Stimulated activated CD8-positive, alpha-beta memory T cell treated with anti-CD3 and anti-CD28 coated beads, Interleukin-2, amount 100 ng/mL, for 1 hour (primary cell): ENCODE measurements at places on chromosomes 2 and 18.

DNA sequence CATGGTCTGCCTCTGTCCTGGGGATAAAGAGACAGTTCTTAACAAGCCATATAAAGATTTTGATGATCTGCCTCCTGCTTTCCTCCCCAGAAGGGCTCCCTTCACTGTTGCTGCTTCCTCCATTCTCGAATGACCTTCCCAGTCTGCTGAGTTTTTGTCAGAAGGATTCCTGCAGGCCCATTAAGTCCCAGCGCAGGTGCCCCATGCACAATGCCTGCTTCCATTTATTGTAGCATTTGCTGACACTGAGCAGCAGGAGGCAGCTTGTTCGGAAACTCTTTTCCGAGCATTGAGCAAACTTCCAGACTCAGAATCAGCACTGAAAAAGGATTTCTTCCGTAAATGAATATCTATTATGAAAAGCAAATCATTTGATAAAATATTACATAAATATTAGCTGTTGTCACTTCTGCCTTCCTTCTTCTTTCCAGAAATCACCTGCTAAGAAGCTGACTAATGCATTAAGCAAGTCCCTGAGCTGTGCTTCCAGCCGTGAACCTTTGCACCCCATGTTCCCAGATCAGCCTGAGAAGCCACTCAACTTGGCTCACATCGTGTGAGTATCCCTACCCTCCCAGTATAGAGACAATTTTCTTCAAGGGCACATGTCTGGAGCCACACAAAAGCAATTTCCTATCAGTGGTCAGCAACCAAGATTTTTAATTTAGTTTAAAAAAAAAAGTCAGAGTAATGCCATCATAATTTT lies 110.4 kb downstream of the DTNA start:
- DNase-seq = no peak

DNA sequence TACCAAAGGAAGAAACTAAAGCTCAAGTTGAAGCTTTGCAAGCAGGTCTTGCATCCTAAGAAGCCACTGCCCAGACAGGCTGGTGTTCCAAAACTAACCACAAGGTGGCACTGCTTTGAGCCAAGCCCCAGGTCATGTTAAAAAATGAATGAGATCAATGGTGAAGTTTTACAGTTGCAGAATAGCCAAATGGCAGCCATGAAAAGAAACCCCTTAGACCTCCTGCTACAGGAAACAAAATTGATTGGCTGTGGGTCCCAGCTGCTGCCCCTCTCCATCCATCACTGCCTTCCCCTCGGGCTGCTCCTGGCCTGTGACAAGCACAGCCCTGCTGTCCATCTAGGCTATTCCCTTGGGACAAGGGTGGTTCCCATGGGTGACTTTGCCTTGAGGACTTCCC lies 20.7 kb upstream of the MREG start:
- peak; percentile 59 for DNase-seq

DNA sequence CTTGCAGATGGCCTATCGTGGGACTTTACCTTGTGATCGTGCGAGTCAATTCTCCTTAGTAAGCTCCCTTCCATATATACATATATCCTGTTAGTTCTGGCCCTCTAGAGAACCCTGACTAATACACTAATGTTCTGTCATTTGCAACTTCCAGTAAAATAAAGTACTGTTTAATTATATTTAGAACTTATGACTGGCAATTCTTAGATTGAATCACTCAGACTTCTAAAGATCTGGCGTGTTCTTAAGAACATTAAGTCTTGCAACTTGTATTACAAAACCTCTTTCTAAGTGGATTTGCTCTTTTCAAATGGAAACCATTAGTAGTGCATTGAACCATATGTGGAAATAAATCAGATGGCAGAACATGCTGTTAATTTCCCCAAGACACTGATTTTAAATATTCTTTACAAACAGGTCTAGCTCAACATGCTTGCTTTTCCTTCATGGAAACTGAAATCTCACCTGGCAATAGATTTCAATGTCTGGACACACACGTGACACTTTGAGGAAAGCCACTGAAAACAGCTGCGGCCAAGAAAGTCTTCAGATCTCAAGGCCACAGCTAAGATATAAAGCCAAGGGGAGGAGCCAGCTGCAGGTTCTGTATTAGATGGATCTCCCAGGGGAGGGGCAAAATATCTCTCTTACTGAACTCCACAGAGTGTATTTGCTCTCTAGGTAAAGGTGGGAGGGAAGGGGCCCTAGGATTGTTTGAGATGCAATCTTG lies 50.6 kb downstream of the PMAIP1 start:
- DNase-seq = no peak

DNA sequence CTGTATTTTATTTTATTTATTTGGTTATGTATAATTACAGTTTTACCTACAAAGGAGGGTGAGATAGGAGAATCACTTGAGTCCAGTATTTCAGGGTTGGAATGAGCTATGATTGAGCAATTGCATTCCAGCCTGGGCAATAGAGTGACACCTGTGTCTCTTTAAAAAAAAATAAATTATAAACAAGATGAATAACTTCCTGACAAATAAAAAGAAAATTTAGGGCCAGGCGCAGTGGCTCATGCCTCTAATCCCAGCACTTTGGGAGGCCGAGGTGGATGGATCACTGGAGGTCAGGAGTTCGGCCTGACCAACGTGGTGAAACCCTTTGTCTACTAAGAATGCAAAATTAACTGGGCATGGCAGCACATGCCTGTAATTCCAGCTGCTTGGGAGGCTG lies 17.3 kb downstream of the MTA3 start:
- DNase-seq = no peak

- DNase-seq = peak; percentile 32
Measured at GRCh38 chr2:12416600-12416999, 300.1 kb upstream of the TRIB2 start.

GRCh38 chr18:58174285-58174684 lies 130.3 kb downstream of the NEDD4L start:
- DNase-seq = no peak

GRCh38 chr2:54907663-54908062 lies 142.6 kb downstream of the RTN4 start:
- no peak for DNase-seq

- DNase-seq = no peak
Measured at GRCh38 chr2:237190966-237191713, 105.5 kb downstream of the COPS8 start.

- no peak for DNase-seq
Measured at GRCh38 chr18:43526426-43527145, 249.3 kb upstream of the SYT4 start.

GRCh38 chr2:149002891-149003740 lies 35.4 kb upstream of the LYPD6B start:
- DNase-seq = no peak

DNA sequence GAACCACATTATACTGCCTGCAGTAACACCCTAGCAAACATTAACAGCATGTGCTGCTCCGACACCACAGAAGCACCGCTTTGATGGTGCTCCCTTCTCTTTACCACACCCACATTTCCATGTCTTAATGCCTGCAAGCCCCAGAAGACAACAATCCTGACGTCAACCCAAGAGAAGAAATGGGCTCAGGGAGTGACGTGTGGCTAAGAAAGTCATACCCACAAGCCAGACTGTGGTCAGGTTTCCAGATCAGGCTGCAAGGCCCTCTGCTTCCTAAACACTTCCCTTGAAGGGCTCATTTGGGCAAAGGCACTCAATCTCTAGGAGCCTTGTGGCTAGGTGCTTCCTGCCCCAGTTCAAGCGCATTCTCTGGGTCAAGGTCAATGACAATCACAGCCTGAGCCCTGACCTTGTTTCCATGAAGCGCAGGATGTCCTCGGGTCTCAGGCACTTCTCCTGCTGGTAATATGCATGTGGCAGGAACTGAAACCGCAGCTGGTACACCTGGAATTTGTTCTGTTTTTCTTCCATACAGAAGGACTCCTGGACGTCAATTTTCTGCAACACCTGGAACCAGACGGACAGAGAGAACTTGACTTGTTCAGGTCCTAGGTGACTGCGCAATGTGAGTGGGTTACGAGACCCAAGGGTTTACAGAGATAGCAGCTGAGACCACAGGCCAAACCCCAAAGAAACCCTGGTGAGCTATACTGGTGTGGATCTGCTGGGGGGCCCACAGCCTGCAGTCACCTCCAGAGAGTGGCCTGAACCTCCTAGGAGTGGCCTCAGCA lies 67.2 kb downstream of the POLR1A start:
- peak; percentile 40 for DNase-seq

DNA sequence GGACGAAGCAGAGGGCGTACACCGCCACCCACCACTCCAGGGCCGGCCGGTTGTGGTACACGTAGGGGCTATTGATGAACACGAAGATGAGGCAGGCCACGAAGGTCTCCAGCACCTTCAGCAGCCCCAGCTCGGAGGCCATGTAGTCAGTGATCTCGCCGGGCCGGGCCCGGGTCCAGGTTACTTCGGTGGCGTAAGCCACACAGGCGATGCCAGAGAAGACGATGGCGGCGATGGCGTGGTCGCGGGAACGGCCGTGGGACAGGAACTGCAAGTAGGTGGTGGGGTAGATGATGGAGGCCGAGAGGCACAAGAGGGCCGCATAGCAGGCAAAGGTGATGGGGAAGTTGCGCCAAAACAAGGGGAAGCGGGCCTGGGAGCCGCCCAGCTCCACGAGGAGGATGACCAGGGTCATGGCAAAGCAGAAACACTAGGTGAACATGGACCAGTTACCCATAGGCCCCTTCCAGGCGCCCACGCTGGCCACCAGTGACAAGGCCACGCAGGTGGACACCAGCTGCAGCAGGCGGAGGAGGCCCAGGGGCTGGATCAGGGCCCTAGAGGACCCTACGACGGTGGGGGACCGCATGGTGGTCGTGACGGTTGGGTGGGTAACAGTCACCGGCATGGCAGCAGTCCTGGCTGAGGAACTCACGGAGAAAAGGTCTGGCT lies 128.4 kb upstream of the FAM98A start:
- no peak for DNase-seq

DNA sequence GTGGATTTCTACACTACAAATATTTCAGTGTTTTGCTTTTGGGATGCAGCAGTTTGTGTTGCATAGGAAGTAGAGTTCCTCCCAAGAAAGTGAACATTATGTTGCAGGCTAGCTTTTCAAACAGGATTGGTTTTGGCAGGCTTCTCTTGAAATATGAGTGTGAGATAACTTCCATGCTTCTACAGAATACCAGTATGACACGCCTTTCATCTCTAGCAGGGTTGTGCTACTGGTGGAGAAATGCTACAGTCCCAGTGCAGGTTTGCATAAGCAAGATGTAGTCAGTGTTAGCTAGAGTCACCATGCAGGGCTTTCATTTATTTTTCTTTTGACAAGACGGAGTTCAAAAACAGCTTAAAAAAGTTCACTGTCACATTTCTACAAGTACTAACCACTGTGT lies 17.1 kb upstream of the CAVIN2 start:
- no peak for DNase-seq

- no peak for DNase-seq
Measured at GRCh38 chr2:57892920-57893319, 153.7 kb upstream of the VRK2 start.

- DNase-seq = no peak
Measured at GRCh38 chr2:4507661-4508060, 804.3 kb downstream of the DCDC2C start.

- DNase-seq = no peak
Measured at GRCh38 chr18:21115519-21116411, 4.2 kb upstream of the ROCK1 start.

DNA sequence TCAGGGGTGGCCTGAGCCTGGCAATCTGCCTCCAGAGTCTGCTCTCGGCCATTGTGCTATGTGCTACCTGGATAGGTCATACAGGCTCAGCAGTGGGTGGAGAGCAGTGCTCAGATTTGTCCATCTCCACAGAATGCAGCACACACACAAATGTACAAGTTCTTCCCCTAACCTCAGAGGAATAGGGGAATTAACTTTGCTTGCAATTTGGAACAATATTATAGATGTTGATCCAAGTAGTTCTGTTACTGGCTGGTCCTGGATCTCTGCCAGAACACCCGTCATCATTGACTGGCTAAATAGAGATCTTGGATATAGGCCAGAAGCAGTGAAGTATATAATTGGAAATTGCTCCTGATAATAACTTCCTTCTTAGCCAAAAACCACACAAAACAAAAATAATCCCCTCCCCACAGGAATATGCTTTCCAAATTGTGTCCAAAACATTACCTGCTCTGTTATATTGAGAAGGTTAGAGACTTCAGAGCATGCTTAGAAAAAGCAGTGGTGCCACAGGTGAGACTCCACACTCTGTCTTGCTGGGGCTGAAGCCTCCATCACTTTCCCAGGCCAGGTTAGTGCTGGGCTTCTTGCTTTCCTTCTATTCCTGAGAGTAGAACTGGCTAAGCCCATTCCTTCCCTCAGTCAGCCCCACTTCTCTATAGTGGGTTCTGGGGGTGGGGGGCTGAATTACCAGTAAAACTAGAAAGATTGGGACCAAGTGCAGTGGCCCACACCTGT lies 38.8 kb downstream of the NCAPH start:
- no peak for DNase-seq

- DNase-seq = no peak
Measured at GRCh38 chr2:237333748-237334147, 80.2 kb downstream of the COL6A3 start.

DNA sequence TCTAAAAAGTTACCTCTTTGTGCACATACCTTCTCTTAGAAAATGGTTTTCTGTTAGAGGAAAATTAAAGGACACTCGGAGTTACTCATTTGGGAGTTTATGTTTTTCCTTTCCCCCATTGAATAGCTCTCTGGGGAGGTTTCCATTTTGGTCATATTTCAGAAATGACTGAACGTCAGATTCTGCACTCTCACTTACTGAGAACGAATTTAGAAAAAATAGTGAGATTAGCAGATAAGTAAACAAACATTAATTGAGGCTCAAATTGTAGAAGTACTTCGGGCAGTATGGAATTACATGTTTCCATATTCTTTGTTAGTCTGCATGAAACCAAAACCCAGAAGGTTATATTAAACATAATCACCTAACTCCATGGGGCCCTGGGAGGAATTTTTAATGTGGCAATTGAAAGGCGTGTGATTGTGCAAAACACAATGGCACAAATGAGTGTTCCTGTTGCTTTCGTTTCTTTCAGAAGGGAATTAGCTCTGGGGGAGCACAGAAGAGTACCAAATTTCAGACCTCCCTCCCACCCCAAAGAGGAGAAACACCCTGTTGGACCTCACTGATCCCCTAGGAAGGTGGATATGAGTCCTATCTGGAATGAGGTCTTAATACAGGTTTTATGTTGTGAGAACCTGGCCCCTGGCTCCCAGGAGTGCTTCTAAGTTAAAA lies 212.3 kb downstream of the BCL2 start:
- DNase-seq = no peak

DNA sequence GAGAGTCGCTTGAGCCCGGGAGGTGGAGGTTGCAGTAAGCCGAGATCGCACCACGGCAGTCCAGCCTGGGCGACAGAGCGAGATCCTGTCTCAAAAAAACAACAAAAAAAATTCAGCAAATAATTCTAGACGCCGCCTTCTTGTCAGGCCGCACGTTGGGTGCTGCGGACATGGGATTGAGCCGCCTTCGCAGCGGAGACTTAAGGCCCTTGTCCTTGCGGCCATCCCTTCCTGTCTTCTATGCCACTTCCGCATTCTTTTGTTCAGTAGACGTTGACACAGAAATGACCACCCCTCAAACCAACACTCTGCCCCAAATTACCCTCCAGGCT lies 15.8 kb downstream of the PTPN18 start:
- DNase-seq = no peak

- DNase-seq = no peak
Measured at GRCh38 chr18:12064086-12064763, 29.4 kb upstream of the ANKRD62 start.

GRCh38 chr2:73324126-73324725 lies 30.9 kb upstream of the EGR4 start:
- no peak for DNase-seq
